Esophagus mucosa (tissue), 1 donor: ENCODE measurements at places on chromosomes 13 and 19.

DNA sequence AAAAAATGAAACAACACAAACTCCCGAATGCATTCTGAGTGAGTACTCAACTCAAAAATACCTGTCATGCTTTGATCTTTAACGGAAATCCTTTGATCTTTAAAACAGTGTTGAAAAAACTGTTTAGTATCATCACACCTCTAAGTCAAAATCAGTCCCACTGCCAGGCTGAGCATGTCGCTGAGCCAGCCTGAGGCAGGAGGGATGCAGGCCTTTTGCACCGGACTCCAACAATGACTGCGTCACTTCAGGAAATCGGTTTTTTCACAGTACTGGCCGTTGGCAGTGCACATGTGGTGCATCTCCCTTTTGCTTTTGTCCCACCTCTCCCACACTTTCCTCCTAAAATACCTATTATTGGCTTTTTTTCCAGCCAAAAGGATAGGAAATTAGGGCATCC is 78.2 kb downstream of the SHISA2 start:
- no peak for ATAC-seq

DNA sequence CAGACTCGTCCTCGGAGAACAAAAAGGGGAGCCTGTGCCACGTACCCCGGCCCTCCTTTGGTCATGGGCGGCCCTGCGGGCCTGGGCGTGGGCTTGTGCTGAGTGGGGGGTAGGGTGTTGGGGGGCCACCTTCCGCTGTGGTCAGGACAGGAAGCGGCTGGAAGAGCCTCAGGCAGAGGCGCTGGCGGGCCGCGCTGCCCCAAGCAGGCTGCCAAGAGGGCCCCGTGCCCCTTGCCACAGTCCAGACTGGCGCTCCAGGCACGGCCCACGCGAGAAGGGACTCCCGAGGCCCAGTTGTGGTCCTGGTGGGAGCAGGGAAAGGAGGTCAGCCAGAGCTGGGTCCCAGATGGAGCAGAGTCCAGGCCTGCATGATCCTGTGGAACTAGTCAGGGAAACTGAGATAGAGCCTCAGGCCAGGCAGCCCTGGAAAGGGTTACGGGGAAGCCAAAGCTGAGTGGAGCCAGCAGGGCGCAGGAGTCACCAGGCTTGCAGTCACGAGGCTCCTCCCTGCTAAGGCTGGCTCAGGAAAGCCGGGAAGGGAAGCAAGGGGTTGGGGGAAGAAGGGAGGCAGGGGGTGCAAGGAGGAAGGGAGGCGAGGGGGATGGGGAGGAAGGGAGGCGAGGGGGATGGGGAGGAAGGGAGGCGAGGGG is 135.0 kb downstream of the CRYL1 start:
- no peak for ATAC-seq

GRCh38 chr19:18596752-18597157 is 8.2 kb downstream of the REX1BD start:
- ATAC-seq: no peak

- no peak for ATAC-seq
These were observed 58.2 kb upstream of the EEF1AKMT1 start for GRCh38 chr13:20831933-20832332.

GRCh38 chr13:27813826-27814225 is 21.5 kb downstream of the GSX1 start:
- no peak for ATAC-seq

DNA sequence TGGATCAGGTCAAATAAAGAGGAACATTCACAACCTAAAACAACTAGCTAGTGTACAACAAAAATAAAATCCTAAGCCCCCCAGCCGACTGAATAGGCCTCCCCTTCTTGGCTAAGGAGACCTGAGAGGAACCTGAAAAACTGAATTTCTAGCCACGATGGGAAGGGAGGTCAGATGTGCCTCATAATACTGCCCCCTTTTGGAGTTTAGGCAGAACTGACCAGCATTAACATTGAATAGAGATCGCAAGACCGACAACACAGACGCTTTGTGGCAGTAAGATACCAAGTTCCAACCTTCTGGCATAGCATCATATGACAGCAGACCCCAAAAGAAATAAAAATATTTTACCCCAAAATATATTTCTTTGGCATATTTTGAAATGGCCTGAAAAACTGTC is 15.9 kb downstream of the CBY2 start:
- ATAC-seq: no peak

- peak; percentile 49 for ATAC-seq
These were observed 9.7 kb downstream of the PRKACA start for GRCh38 chr19:14107581-14108461.

DNA sequence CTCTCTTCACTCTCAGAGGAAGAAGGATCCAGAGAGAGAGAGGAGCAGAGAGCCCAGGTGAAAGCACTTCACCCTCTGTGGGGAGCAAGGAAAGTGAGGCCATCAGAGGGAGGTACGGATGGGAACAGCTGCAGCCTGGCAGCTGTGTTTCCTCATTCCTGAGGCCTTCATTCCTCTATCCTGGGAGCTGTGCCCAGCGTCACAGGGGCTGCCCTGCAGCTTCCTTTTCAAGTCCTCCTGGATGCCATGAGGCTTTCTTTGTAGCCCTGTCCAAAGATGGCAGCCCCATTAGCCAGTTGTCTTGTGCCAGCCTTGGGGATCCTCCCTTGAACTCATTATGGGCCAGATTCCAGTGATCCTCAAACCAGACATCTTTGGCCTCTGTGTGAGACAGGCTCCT is 76.8 kb upstream of the PCDH8 start:
- ATAC-seq: peak; percentile 28

DNA sequence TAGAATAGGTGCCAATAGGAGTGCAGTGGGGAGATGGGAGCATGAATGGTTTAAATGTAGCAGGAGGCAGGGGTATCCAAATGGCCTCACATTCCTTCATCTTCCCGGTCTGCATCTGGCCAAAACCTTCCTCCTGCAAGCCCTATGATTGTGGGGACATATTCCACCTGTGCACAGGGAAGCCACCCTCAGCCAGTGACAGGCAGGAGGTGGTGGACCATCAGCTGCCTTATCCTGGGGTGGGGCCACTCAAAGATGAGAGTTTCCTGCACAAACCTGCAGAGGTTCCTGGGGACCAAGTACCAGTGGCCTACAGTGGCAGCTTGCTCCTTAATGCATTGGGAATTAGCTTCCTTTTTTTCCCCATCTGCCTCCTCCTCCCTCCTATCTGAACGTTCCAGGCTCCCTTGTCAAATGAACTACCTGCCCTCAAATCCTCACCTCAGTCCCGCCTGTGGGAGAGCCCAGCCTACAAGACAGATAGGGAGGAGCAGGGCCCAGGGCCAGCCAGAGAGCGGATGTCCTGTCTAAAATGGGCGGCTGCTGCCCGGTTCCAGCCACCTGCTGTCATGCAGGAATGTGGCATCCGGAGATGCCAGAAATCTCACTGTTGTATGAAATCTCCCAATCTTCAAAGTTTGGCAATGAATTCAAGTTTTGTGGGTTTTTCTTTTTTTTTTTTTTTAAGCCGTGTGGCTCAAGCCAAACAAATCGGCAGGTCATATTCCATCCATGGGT is 85.0 kb downstream of the TSHZ3 start:
- no peak for ATAC-seq

DNA sequence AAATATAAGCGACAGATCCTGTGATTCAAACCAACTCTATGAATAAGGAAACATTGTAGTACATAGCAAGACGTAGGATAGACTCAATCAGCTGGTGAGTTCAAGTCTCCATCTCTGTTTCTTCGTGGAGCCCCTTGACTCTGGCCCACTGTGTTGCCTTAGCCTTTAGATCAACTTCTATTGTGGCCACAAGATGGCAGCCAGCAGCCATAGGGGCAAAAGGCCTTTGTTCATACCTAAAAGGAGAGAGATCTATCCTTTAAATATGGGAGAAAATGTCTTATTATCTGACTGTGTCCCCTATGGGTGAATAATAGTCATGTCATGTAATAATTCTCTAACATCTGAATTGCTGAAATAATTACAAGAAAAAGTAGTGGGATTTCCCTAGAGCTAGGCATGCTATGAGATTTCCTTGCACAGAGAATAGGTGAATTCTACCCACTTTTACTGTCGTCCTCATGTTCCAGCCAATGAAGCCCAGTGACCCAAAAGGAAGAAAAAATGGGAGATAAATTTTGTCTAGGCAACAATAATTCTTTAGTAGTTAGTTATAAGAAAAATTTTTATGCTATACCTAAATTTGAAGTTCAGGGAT is 129.4 kb downstream of the PCDH20 start:
- ATAC-seq: no peak

- no peak for ATAC-seq
These were observed 20.9 kb downstream of the LIG4 start for GRCh38 chr13:108194435-108194936.

- ATAC-seq: peak; percentile 41
These were observed 17.9 kb upstream of the GAS6 start for GRCh38 chr13:113881614-113882266.

GRCh38 chr13:49791315-49791710 is 1.2 kb downstream of the KPNA3 start:
- no peak for ATAC-seq

GRCh38 chr19:32067685-32068084 is 277.7 kb upstream of the ZNF507 start:
- ATAC-seq: no peak

DNA sequence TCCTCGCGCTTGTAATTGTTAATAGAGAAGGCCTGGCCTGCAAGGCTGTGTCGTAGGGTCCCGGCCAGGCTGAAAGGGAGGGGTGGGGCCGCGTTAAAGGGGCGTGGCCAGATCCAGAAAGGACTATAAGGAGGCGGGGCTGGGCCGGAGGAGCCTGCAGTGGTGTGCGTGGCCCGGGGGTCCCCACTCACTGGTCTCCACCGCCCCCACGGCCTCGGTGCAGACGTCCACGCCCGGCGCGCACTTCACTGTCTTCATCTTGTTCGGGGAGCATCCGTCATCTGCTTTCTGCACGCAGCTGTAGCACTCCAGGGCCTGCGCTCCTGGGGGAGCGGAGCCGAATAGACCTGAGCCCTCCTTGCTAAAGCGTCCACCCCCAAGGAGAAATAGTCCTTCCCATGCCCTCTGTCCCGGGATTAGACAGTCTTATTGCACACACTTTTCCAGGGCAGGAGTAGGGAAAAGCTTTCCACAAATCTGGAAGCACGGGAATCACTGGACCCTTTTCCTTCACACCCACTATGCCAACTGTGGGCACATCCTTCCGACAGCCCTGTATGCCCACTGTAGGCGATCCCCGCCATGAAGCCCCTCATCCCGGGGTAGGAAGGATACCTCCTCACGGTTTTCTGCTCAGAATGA is 1.2 kb downstream of the LYPD3 start:
- ATAC-seq: peak; percentile 56

- ATAC-seq: no peak
These were observed 76.2 kb downstream of the C13orf42 start for GRCh38 chr13:51034906-51035305.

GRCh38 chr19:56139847-56140582 is 1.1 kb upstream of the ZNF444 start:
- ATAC-seq: no peak

- ATAC-seq: no peak
These were observed 44.6 kb downstream of the GJA3 start for GRCh38 chr13:20116213-20116612.

- no peak for ATAC-seq
These were observed 2.1 kb upstream of the FDX2 start for GRCh38 chr19:10317857-10318462.

- peak; percentile 24 for ATAC-seq
These were observed 897 bp downstream of the ETHE1 start for GRCh38 chr19:43525836-43526771.

- ATAC-seq: no peak
These were observed 79.0 kb upstream of the ZNF536 start for GRCh38 chr19:30293051-30293785.

GRCh38 chr19:23281663-23282276 is 31.6 kb upstream of the ZNF724 start:
- no peak for ATAC-seq

DNA sequence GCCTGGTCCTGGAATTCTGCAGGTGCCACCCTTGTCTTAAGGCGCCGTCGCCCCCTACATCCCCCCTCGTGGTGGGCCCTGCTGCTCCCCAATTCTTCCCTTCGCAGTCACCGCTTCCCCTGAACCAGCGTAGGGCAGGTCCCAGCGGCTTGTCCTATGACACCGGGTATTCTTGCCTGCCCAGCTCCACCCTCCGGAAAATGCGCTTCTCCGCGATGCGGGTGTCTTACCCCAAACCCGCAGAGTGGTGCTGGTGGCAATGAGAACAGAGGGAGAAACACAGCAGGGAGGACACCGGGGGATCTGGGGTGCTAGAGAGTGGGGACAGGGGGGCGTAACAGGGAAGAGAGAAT is 9.0 kb downstream of the ZNF808 start:
- ATAC-seq: peak; percentile 30

- no peak for ATAC-seq
These were observed 31.1 kb downstream of the AP1M1 start for GRCh38 chr19:16228637-16229321.

- no peak for ATAC-seq
These were observed 17.7 kb upstream of the OLFM2 start for GRCh38 chr19:9953802-9954542.

GRCh38 chr13:49220856-49221589 is 885 bp downstream of the MLNR start:
- peak; percentile 4 for ATAC-seq

- no peak for ATAC-seq
These were observed 65.7 kb downstream of the SPACA7 start for GRCh38 chr13:112441779-112442310.

- no peak for ATAC-seq
These were observed 26.0 kb upstream of the NFIC start for GRCh38 chr19:3340340-3340739.

DNA sequence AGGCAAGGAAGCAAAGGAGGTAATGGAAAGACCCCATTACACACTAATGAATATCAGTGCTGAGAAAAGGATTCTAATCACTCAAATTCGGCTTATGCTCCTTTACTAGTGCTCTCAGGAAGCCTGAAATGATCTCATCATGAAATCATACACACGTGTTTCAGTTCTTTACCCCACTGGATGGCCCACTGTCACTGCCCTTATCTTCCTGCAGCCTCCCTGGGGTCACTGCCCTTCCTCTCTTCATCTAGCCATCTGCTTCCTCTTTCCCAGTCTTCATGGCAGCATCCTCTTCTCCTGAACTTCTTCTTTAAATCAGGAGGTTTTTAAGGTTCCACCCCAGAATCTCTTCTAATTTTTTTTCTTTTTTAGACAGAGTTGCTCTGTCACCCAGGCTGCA is 27.9 kb upstream of the EEF1AKMT1 start:
- no peak for ATAC-seq

DNA sequence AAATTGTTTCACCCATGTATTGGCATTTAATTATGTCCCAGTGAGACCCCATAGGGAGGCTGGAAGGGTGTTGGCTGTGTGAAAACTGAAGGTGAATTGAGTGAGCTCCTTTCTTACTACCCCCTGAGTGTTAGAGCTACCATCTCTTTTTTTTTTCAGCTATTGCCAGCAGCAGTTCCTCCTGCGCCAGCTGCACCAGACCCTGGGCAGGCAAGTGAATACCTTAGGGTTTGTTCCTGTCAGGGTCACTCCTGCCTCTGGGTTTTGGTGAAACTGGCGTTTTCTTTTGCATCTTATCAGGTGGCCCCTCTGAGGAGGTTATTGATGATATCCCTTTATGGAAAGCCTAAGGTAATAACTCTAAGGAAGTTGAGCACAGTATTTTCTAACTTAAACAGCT is 25.5 kb downstream of the CEACAM8 start:
- no peak for ATAC-seq

- no peak for ATAC-seq
These were observed 220.9 kb downstream of the TUBA3C start for GRCh38 chr13:18960637-18961227.
